Lung (tissue), 17 donors: ENCODE measurements at places on chromosomes 11 and 22.

- H3K27ac ChIP-seq: no peak overlapping the region
- H3K36me3 ChIP-seq: no peaks in the 10 kb centered on the region
- H3K4me1 ChIP-seq: no peaks in the 10 kb centered on the region
- H3K27me3 ChIP-seq: no peaks in the 10 kb centered on the region
Measured at GRCh38 chr22:20775342-20775895, 1.5 kb downstream of the SERPIND1 start.

DNA sequence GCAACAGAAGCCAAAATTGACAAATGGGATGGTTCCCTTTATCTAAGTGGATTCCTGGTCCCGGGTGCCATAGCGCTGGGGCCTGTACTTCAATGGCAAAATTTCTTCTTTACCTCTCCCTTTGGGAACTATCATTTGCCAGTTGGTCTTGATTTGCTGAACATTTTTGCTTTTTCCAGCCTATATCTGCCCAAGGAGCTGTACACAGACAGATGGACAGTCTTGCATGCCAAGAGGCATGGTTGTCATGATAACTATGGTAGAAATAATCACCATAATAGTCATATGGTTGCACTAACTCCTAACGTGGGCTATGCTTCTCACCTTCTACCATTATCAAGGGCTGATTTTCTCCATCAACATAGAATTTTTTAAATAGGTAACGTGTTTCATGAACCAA lies 1030.9 kb downstream of the OPCML start:
- no peaks in the 10 kb centered on the region for H3K27me3 ChIP-seq
- no peak overlapping the region for H3K4me3 ChIP-seq
- H3K27ac ChIP-seq: no peak overlapping the region
- H3K36me3 ChIP-seq: no peaks in the 10 kb centered on the region
- DNase-seq: no peak

GRCh38 chr22:31995807-31996206 lies 47.3 kb upstream of the SLC5A1 start:
- H3K27me3 ChIP-seq: no peaks in the 10 kb centered on the region
- H3K4me1 ChIP-seq: no peaks in the 10 kb centered on the region
- H3K27ac ChIP-seq: no peak overlapping the region
- H3K4me3 ChIP-seq: no peak overlapping the region
- no peak for DNase-seq

GRCh38 chr22:26847046-26847445 lies 189.7 kb downstream of the MIAT start:
- no peaks in the 10 kb centered on the region for H3K4me1 ChIP-seq
- no peaks in the 10 kb centered on the region for H3K27me3 ChIP-seq
- no peak overlapping the region for H3K4me3 ChIP-seq
- H3K27ac ChIP-seq: no peak overlapping the region
- no peaks in the 10 kb centered on the region for H3K36me3 ChIP-seq

- no peaks in the 10 kb centered on the region for H3K4me1 ChIP-seq
- no peak overlapping the region for H3K4me3 ChIP-seq
- H3K27me3 ChIP-seq: no peaks in the 10 kb centered on the region
Measured at GRCh38 chr11:119625206-119625978, 103.6 kb downstream of the NECTIN1 start.

DNA sequence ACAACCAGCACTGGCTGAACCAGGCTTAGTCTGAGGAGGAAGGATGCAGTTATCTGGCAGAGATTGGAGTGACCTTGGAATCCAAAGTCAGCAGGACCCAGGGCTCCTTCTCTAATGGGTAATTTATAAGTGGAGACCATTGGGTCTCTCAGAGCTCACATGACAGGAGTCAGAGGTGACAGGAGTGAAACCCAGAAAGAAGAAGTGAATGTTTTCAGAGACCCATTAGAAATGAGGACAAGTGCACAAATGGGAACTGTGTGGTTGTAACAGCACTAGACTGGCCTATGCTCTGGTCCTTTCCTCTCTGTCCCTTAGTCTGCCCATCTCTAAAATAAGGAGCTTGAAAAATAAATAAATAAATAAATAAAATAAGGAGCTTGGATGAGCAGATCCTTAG lies 107.4 kb downstream of the SERGEF start:
- H3K36me3 ChIP-seq: no peaks in the 10 kb centered on the region
- H3K4me1 ChIP-seq: no peaks in the 10 kb centered on the region
- DNase-seq: no peak
- H3K27ac ChIP-seq: no peak overlapping the region
- no peak overlapping the region for H3K4me3 ChIP-seq
- no peaks in the 10 kb centered on the region for H3K27me3 ChIP-seq

DNA sequence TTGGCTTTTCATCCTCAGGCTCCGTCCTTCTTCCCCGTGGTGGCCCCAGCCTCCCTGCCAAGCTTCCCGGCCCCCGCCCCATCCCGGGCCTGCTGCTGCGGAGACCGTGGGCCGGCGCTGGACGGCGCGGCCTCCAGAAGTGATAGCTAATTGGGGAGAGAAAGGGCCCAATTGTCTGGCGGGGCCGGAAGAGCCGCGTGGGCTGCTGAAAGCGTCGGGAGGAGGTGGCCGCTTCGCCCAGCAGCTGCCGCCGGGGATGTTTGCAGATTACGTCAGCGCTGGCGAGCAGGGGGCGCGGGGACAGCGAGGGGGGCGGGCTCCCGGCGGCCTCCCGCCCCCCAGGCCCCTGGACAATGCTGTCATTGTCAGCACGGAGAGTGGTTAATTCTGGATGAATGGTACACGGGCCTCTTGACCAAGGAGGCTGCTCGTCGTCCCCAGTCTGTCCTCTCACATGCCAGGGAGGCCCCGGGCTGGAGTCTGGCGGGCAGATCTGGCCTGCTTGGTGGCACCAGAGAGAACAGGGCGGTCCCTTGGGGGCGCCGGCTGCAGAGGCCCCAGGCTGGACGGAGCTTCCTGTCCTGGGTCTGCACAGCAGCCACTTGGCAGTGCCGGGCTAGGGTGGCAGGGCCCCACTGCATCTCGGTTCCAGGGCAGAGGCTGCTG lies 1.6 kb downstream of the SMIM38 start:
- H3K27me3 ChIP-seq: no peaks in the 10 kb centered on the region
- H3K27ac ChIP-seq: no peak overlapping the region
- no peaks in the 10 kb centered on the region for H3K36me3 ChIP-seq
- H3K4me3 ChIP-seq: no peak overlapping the region

DNA sequence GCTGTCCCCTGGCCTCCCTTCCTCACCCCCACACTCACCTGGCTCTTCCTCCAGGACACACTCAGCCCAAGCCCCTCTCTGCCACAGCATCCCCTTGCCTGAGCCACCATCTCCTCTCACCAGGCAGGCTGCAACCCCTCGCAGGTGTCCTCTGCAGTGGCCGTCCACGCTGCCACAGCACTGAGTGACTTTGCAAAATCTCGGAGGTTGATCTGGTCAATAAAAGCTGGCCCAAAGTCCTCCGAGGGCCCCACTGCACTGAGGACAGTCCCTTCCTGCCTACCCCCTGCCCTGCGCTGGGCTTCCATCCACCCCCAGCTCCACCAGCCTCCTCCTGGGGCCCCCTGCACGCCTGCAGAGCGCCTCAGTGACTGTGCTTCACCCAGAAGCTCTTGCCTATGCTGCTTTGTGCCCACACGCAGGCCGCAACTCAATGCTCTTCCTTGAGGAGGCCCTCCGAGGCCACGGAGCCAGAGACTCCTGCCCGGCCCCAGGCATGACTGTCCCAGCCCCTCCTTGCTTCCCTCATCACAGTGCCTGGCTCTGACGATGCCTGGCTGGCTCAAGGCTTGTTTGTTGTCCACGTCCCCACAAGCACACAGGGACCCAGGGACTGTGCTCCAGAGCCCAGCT lies 30.8 kb upstream of the SLC22A12 start:
- no peaks in the 10 kb centered on the region for H3K4me1 ChIP-seq
- no peak for DNase-seq
- no peaks in the 10 kb centered on the region for H3K36me3 ChIP-seq
- H3K27ac ChIP-seq: no peak overlapping the region
- H3K4me3 ChIP-seq: no peak overlapping the region
- H3K27me3 ChIP-seq: no peaks in the 10 kb centered on the region

DNA sequence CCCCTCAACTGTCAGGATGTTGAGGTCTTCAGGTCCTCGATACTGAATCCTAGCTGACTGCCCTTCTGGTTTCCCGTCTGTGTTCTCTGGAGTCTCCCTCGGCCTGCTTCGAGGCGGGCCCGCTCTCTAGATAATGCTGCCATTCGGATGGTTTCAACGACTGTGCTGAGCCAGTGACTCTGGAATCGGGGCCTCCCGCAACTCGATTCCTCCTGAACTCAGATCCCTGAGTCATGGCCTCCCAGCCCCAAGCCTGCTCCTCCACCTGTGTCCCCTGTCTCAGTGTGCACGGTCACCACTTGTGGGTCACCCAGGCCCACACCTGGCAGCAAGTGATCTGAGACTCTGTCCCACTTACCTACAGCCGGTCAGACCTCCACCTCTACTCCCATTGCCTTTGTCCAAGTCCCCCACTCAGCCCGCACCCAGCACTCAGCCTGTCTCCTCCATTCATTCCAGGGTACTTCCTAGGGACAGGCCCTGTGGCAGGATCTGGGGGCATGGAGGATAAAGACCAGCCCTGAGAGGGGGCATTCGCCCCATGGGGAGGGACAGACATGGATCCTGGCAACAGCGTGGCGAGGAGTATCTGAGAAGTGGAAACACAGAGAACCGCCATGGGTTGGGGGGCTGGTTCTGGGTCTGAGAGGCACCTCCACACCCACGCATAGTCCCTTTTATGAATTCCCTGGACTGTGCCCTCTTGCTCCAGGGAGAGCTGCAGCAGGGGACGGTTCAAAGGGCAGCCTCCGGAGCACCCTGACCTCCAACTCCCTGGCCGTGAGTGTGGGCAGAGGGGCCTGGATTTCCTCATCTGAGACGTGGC lies 14.3 kb downstream of the MPST start:
- H3K27me3 ChIP-seq: no peaks in the 10 kb centered on the region
- DNase-seq: no peak
- H3K4me1 ChIP-seq: no peaks in the 10 kb centered on the region
- H3K36me3 ChIP-seq: peaks cover 5% of the 10 kb centered on the region
- H3K27ac ChIP-seq: peak overlapping the region; percentile 34

- H3K4me3 ChIP-seq: no peak overlapping the region
- no peaks in the 10 kb centered on the region for H3K27me3 ChIP-seq
- DNase-seq: peak; percentile 69
- H3K4me1 ChIP-seq: peaks cover 9% of the 10 kb centered on the region
- no peak overlapping the region for H3K27ac ChIP-seq
Measured at GRCh38 chr11:96256215-96257011, 86.6 kb downstream of the MAML2 start.

DNA sequence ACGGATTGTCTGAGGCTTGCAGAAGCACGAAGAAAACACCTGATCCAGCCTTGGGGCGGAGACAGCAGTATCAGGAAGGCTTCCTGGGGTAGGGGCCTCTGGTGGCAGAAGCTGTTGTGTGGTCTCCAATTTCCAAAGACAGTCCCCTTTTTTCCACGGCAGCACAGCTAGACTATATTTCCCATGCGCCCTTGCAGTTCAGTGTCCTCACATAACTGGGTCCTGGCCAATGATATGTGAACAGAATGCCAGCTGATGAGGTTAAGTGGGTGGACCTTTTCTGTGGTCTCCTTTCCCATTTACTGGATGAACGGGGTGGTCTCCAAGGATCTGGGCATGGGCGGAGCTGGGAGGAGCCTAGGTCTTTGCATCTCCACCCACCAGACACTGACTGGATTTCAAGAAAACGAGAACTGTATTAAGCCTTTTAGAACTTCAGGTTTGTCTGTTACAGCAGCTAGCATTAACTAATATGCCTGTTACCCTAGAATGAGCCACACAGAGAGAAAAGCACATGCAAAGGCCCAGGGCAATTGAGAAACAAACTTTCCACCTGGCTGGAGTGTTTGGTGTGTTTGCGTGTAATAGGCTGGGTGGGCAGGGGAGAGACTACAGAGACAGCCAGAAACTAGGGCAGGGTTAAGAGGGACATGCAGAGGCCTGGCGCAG lies 6.2 kb downstream of the GAL3ST1 start:
- H3K4me3 ChIP-seq: no peak overlapping the region
- DNase-seq: no peak
- no peaks in the 10 kb centered on the region for H3K4me1 ChIP-seq
- H3K27me3 ChIP-seq: peaks cover 2% of the 10 kb centered on the region
- no peak overlapping the region for H3K27ac ChIP-seq

DNA sequence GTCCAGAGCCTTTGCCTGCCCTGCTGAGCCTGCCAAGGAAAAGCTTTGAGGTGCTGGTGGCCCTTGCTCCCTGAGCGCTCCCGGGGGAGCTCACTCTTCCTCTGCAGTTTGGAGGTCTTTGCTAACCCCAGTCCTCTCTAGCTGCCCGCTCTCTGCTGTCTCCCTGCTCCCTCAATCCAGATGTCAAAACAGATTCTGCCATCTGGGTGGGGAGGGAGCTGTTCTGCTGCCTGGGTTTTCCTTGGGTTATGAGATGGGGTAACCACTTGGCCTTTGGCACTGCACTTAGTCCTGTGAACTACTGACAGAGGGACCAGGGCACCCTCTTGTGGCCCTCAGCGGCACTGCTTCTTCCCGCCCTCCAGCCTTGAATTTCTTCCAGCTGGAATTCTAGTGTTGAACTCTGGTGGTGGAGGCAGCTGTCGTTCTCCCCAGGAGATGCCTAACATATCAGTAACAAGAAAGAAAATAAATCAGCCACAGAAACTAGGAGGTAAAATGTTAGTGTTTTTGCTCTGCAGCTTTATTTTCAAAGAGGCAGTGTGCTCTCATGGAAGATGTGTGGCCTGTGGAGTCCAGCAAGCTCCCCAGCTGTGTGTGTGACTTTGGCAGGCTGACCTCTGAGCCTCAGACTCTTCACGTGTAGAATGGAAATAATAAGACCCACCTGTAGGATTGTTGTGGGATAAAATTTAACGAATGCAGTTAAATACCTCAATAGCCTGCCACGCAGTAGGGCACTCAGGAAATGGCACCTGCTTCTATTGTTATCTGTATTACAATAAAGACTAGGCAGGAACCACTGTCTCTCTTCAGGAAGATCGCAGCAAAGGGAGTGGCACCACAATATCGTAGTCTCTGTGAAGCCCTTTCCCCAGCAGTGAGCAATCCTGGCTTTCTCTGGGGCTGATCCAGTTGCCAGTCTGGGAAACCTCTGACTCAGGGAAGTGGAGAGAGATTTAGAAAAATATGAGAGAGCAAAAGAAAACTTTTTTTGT lies 23.4 kb downstream of the ARFGAP2 start:
- H3K27ac ChIP-seq: no peak overlapping the region
- no peak overlapping the region for H3K4me3 ChIP-seq
- no peaks in the 10 kb centered on the region for H3K27me3 ChIP-seq
- peaks cover 12% of the 10 kb centered on the region for H3K4me1 ChIP-seq
- H3K36me3 ChIP-seq: no peaks in the 10 kb centered on the region
